ENCODE measurements at places on chromosomes 12 and 14.

DNA sequence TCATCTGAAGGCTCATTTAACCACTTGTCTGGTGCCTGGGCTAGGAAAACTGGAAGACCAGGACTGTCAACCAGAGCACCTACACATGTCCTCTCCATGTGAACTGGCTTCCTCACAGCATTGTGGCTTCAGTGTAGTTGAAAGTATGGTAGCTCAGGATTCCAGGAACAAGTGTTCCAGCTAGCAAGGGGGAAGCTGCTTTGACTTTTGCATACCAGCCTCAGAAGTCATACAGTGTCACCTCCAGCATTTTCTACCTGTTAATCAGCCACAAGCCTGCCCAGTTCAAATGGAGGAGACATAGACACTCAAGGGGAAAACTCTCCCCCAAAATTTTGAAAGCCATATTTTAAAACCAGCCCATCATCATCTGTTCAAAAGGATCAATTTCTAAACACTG lies 212.8 kb upstream of the CAND1 start:
- no peak for DNase-seq

- no peak for DNase-seq
Observed at GRCh38 chr12:95017482-95017881, 14.0 kb upstream of the NDUFA12 start.

GRCh38 chr12:97336900-97337751 lies 125.5 kb upstream of the RMST start:
- no peak for DNase-seq

- DNase-seq, result no peak
Observed at GRCh38 chr12:9960590-9960989, 10.6 kb upstream of the CLEC12A start.

GRCh38 chr12:109099431-109100020 lies 2.1 kb downstream of the UNG start:
- no peak for DNase-seq

DNA sequence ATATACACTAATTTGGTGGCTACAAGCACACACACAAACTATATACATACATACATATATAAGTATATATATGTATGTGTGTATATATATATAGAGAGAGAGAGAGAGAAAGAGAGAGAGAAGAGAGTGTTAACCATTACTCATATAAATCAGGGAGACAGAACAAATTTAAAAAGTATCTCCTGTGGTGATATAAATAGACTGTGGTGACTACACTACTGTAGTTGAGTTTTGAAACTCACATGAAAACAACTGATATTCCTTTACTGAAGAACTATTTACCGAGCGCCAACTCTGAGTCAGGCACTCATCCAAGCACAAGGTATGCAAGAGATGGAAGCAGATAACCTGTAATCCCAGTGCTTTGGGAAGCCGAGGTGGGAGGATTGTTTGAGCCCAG lies 67.3 kb upstream of the ANO6 start:
- DNase-seq, result no peak

DNA sequence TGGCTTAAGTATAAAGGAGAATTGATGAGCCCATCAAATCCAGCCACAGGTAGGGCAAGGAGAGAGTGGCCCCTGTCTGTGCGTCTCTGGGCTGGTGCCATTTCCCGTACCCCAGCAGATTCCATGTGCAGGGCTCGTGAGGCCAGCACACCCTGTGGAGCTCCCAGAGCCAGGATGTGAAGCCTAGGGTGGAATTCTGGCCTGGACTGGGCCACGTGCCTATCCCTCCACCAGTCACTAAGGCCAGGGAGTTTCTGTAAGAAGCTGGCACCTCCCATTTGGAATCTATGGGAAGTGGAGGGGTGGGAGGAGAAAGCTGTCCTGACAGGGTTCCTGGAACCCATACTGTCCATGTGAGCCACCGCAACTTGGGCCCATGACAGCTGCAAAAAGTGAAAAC lies 148.5 kb downstream of the FOXN3 start:
- DNase-seq, result no peak

DNA sequence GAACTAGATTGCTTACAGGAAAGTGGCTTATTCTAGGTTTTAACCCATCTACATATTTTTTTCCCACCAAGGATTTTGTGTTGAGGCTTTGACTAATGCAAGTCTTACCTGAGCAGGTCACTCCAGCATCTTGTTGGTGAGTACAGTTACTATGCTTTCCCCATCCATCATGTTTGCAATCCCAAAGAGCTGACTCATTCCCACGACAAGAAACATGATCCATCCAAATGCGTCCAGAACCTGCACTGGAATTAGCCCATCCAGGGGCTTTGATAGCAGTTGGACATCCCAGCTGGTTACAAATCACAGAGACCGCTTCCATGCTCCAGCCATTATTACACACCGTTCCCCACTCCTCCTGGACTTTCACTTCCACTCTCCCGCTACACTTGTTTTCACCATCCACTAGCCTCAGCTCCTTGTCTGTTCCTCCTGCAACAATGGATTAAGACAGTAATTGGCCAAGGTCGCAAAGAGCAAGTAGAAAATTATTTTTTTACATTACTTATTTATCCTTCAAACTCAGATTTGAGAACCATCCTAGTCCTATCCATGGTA lies 2.5 kb downstream of the CD163 start:
- DNase-seq, result no peak

- no peak for DNase-seq
Observed at GRCh38 chr12:42552822-42553221, 36.7 kb downstream of the PRICKLE1 start.

DNA sequence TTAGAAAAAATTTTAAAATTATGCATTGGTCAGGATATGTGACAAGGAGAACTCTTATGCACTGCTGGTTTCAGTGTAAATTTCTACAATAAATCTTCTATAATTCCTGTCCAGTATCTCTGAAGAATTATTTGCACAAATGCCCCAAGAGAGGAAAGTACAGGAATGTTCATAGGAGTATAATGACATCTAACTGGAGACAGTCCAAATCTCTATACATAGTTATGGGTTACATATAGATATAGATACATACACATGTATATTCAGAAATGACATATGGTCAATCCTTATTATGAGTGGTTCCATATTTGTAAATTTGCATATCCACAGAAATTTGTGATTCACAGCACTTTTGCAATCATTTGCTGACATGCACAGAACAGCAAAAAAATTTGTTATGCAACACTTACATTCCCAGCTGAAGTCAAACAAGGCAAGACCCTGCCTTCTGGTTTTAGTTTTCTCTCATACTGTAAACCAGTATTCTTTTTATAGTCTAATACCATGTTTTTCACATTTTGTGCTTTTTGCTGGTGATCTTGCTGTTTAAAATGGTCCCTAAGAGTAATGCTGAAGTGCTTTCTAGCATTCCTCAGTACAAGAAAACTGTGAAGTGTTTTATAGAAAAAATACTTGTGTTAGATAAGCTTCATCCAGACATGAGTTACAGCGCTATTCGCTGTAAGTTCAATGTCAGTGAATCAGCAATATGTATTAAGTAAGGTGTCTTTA lies 103.8 kb downstream of the SLC16A7 start:
- no peak for DNase-seq

GRCh38 chr14:52080158-52080800 lies 11.4 kb upstream of the NID2 start:
- DNase-seq, result no peak

GRCh38 chr12:21771311-21771710 lies 3.2 kb downstream of the KCNJ8 start:
- DNase-seq, result no peak

Measured in pulmonary artery endothelial cell (primary cell).